Activated B cell treated with CpG ODN at 0.5 μM for 24 hours (primary cell): ENCODE measurements at places on chromosomes 5 and 9.

GRCh38 chr9:70566066-70566465 is 151.6 kb upstream of the KLF9 start:
- H3K4me1 ChIP-seq = peaks cover 27% of the 10 kb centered on the region
- H3K4me3 ChIP-seq = no peak overlapping the region
- H3K27me3 ChIP-seq = no peaks in the 10 kb centered on the region
- no peak for DNase-seq
- no peaks in the 10 kb centered on the region for H3K36me3 ChIP-seq

DNA sequence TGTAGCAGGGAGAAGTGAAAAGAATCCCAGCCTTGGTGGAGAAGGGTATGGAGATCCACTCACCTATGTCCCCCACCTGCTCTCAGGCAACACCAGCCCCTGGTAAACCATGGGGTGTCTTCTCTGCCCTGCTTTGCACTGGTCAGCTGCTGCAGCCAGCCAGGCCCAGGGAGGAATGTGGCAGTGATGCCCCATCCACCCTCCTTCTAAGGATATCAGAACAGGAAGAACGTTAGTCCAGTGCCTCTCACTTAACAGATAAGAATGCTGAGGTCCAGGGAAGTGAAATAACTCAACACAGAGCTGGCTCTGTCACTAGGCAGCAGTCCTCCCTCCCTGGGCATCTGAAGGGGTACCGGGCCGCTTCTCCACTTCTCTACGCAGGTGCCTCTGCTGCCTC is 9.7 kb upstream of the PPIC start:
- DNase-seq = no peak
- no peaks in the 10 kb centered on the region for H3K36me3 ChIP-seq
- peaks cover 40% of the 10 kb centered on the region for H3K27me3 ChIP-seq
- no peaks in the 10 kb centered on the region for H3K4me1 ChIP-seq
- no peak overlapping the region for H3K4me3 ChIP-seq
- H3K27ac ChIP-seq = no peak overlapping the region

DNA sequence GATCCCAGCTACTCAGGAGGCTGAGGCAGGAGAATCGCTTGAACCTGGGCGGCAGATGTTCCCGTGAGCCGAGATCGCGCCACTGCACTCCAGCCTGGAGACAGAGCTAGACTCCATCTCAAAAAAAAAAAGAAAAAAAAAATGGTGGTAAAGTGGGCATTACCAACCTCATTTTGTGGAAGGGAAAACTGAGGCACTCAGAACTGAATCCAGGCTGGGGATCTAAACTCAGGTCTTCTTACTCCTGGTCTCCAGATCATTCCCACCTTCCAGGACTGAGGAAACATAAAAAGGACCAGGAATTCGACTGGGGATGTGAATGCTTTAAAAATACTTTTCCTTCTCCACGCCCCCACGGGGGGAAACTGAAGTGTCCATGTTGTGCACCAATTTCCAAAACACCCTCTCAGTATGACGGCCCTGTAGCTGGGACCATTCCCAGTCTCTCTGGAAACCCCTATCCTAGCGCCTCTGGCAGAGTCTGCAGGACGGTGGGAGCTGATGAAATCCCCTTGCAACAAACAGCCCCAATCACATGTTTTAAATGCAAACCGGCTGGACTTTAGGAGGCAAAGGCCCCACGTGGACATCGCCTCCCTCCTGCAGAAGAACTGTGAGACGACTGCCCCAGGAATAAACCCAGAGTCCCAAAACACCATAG is 8.9 kb upstream of the AKNA start:
- peak overlapping the region; percentile 89 for H3K4me3 ChIP-seq
- H3K36me3 ChIP-seq = peaks cover 51% of the 10 kb centered on the region
- peak overlapping the region; percentile 94 for H3K27ac ChIP-seq
- H3K4me1 ChIP-seq = peaks cover 62% of the 10 kb centered on the region

DNA sequence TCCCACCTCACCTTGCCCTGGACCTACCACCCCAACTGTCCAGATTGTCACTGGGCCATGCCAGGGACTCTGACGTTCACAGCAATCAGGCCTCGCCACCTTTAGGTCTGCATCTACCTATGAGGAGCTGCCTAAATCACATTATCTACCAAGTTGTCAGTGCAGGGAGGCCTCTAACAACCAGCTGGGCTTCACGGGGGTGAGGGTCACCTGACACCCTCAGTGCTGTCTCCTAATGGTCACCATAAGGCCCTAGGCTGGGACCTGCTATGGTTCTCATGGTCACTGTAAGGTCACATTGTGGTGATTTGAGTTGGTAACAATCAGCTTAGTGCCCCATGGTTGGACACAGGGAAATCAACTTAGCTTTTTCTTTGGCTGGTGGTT is 119.2 kb upstream of the CXCL14 start:
- no peaks in the 10 kb centered on the region for H3K27me3 ChIP-seq
- H3K4me1 ChIP-seq = no peaks in the 10 kb centered on the region
- no peak for DNase-seq
- no peaks in the 10 kb centered on the region for H3K36me3 ChIP-seq
- no peak overlapping the region for H3K4me3 ChIP-seq

DNA sequence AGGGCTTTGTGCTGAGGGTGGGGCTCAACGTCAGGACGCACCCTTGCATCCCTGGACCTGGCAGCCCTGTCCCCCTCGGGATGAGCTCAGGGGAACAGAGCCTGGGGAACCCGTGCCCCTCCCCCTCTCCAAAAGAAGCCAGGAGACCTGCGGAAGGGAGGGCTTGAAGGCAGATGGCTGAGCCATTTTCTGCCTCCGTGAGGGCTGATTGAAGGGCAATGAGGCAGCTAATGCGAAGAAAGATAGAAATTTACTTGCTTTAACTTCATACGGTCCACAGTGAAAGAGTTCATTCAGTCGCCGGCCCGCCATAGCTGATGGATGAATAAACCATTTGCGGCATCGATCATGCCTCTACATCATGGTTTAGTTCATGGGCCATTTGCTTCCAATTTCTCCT is 28.8 kb downstream of the ASS1 start:
- H3K36me3 ChIP-seq = no peaks in the 10 kb centered on the region
- H3K27me3 ChIP-seq = peaks cover 23% of the 10 kb centered on the region
- no peak overlapping the region for H3K4me3 ChIP-seq
- H3K4me1 ChIP-seq = no peaks in the 10 kb centered on the region
- no peak for DNase-seq
- H3K27ac ChIP-seq = no peak overlapping the region

DNA sequence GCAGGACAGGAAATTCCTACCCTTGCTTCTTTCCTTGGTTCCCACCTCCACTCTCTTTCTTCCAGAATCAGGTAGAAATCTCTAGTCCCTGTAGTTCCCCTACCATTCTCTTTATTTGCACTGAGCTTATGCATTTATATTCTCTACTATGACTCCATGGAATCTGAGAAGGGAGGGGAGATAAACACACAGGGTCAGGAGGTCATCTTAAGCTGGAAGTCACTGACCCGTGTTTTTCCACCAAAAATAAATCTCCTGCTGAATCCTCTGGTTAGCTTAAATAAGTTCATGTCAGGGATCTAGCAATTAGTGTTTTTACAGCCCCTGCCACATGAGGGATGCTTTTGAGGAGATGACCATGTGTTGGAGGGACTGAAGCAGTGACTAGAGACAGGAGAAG is 3.7 kb downstream of the ACTL7B start:
- H3K27ac ChIP-seq = no peak overlapping the region
- H3K4me1 ChIP-seq = no peaks in the 10 kb centered on the region
- DNase-seq = no peak
- H3K4me3 ChIP-seq = no peak overlapping the region

GRCh38 chr5:145462525-145462924 is 372.6 kb downstream of the PRELID2 start:
- H3K27me3 ChIP-seq = no peaks in the 10 kb centered on the region
- H3K4me1 ChIP-seq = no peaks in the 10 kb centered on the region
- no peak overlapping the region for H3K4me3 ChIP-seq
- H3K27ac ChIP-seq = no peak overlapping the region

GRCh38 chr9:130239363-130239695 is 26.2 kb upstream of the HMCN2 start:
- DNase-seq = no peak
- peaks cover 36% of the 10 kb centered on the region for H3K4me1 ChIP-seq
- H3K27me3 ChIP-seq = peaks cover 3% of the 10 kb centered on the region
- no peak overlapping the region for H3K27ac ChIP-seq

GRCh38 chr5:145898171-145898570 is 25.4 kb upstream of the GRXCR2 start:
- no peaks in the 10 kb centered on the region for H3K36me3 ChIP-seq
- no peak overlapping the region for H3K27ac ChIP-seq
- H3K4me1 ChIP-seq = no peaks in the 10 kb centered on the region
- no peak overlapping the region for H3K4me3 ChIP-seq
- H3K27me3 ChIP-seq = peaks cover 3% of the 10 kb centered on the region
- DNase-seq = no peak

DNA sequence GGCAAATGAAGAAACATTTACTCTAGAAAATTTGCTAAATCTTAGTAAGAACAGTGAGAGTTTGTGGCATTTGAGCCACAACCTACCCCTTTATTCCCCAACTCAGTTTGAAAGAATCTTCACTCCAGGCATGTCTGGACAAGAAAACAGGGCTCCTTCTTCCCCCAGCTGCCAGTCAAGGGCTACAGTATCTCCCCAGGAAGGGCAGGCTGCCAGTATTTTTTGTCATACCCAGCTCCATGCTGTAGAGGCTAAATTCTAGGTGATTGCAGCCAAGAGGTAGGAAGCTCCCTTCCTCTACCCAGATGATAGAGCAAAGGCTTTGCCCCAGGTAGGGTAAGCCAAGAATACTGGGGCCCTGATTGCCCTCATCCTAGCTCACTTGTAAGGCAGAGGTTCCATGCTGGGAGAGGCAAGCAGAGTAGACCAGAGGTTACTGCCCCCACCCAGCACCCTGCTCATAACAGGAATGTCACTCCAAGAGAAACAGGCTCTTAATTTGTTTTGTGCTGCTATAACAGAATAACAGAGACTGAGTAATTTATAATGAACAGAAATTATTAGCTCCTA is 20.0 kb upstream of the GRPEL2 start:
- no peaks in the 10 kb centered on the region for H3K27me3 ChIP-seq
- no peak overlapping the region for H3K4me3 ChIP-seq
- H3K27ac ChIP-seq = no peak overlapping the region
- DNase-seq = no peak

- H3K27me3 ChIP-seq = no peaks in the 10 kb centered on the region
- no peak for DNase-seq
- H3K27ac ChIP-seq = peak overlapping the region; percentile 74
- peaks cover 75% of the 10 kb centered on the region for H3K4me1 ChIP-seq
Measured at GRCh38 chr5:40490464-40491111, 189.1 kb upstream of the PTGER4 start.

DNA sequence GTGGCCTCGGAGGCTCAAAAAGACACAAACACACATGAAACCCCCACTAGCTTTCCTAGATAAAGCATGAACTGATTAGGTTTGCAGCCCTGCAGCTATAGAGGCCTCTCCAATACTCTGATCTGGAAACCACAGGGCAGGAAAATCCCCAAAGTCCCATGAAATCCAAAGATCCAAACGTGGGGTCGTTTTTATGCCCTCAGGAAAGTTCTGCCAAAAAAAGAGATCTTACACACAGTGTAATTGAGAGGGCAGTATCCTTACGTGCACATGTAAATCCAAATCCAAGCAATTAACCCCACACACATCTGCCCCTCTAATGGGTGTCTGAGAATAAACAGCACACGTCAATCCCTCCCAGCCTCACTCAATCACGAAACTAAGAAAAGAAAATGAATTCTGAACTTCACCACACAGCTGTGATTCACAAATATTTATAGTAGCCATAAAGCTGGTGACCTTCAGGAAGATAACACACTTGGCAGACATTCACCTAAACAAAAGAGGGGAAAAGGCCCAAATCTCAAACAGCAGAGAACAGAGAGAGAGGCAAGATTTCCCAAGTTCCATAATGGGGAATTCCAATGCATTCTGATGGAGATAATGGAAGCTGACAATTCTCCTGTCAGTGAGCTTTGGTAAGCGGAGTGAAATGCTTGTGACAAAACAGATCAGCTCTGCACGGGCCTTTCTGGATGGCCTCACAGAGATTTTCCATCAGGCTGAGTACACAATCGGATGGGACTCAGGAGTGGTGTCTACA is 114.2 kb downstream of the SEMA5A start:
- H3K4me3 ChIP-seq = no peak overlapping the region
- DNase-seq = no peak
- no peaks in the 10 kb centered on the region for H3K4me1 ChIP-seq
- H3K36me3 ChIP-seq = no peaks in the 10 kb centered on the region

DNA sequence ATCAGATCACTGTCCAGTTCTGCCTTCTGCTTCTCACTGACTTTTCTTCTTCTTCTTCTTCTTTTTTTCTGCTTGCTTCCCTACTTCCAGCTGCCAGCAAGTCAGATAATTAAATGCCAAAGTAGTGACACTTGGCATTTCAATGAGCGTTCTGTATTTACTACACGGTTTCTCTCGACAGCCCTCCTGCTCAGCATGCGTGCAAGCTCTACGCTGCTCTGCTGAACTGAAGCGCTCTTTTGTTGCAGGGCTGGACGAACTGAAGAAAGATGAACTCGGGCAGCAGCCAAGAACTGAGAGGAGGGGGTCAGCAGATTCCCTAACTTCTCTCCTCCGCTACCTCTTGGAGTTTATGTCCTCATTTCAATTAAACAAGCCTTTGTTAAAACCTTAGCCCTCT is 319.1 kb downstream of the GLIS3 start:
- no peak overlapping the region for H3K27ac ChIP-seq
- H3K27me3 ChIP-seq = no peaks in the 10 kb centered on the region
- no peaks in the 10 kb centered on the region for H3K4me1 ChIP-seq
- H3K36me3 ChIP-seq = no peaks in the 10 kb centered on the region

DNA sequence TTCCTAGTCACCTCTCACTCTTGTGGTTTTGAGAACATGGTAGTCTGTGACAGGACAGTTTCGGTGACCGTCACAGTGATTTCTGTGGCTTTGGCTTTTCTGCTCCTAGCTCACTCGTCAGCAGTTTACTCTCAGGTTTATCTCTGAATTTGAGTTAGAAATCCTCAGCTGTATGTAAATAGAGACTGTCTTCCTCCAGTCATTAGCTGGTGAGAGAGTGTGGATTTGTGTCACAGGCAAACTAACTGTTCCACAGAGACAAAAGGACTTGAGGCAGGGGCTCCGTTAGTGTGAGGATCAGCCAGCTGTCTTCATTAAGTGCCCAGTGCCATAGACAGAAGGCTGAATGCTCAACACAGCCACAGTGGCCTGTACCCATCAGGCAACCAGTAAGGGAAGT is 131.4 kb downstream of the CD180 start:
- H3K4me1 ChIP-seq = no peaks in the 10 kb centered on the region
- no peak for DNase-seq
- no peaks in the 10 kb centered on the region for H3K36me3 ChIP-seq
- H3K27me3 ChIP-seq = no peaks in the 10 kb centered on the region

GRCh38 chr9:78973907-78974306 is 597.9 kb upstream of the TLE4 start:
- H3K4me3 ChIP-seq = no peak overlapping the region
- no peak for DNase-seq
- no peaks in the 10 kb centered on the region for H3K36me3 ChIP-seq
- no peak overlapping the region for H3K27ac ChIP-seq

DNA sequence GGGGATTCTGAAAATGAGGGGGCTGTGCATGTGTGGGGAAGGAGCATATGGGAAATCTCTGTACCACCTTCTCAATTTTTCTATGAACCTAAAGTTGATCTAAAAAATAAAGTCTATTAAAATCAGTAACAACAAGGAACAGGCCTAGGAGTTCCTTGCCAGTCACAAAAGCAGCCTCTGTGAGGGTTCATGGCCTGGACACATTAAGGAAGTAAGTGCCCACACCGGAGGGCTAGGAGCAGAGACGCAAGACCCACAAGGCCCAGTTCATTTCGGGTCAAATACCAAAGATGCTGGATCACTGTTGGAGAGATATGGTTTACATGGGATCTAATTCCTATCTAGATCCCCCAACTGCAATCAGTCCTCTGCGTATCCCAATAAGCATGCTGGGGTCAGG is 88.4 kb downstream of the SEMA4D start:
- no peaks in the 10 kb centered on the region for H3K27me3 ChIP-seq
- peaks cover 71% of the 10 kb centered on the region for H3K4me1 ChIP-seq
- peaks cover 25% of the 10 kb centered on the region for H3K36me3 ChIP-seq
- H3K4me3 ChIP-seq = peak overlapping the region; percentile 68
- H3K27ac ChIP-seq = peak overlapping the region; percentile 70
